A549 (cell line): ENCODE measurements at places on chromosomes 1 and 21. TPM values are rescaled to one million over a fixed set of nuclear protein-coding genes. Genes with fewer than 3 reads are reported as not detected.

CDK18 gene
- 1.4 to 2.3 TPM (median 2.0 TPM) in 3 replicates for polyA plus RNA-seq

GRCh38 chr21:35156293-35157278 lies 107.5 kb upstream of the RUNX1 start:
- DNase-seq, result peak; percentile 12

GRCh38 chr1:19605967-19606366 lies 38.1 kb upstream of the NBL1 start:
- no peak for DNase-seq

KCNN3 gene
- 0.01 to 0.04 TPM in 2 of 3 replicates, not detected in the other for polyA plus RNA-seq

DNA sequence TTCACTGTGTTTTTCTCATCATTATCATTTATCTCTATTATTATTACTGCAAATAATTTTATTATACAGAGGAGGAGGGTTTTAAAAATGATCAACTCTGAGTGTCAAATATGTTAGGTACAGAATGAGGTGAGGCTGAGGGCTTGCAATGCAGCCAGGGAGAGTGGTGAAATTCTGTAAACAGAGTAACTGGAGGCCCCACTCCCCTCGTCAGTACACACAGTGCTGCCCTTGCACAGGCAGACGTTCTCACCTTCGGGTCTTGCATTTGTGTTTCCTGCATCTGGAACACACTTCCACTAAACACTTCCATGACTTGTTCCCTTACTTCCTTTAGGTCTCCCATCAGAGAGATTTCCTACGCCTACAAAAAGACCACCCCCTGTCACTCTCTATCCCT lies 24.3 kb upstream of the COA6 start:
- DNase-seq, result no peak

DNA sequence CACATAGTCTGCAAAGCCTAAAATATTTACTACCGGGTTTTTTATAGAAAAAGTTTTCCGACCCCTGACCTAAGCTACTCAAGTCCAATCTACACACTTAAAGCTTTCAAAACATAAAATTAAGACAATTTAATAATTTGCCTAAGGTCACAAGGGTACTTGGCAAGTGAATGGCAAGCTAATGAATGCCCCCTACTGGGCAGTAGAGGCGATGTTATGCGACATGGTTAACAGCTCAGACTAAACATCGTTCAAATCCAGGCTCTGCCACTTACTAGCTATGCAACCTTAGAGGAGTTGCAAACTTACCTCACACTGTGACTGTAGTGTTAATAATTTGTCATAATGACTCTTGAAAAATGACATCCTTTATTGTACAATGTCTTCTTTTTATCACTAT lies 317.2 kb upstream of the NFIA start:
- no peak for DNase-seq

DNA sequence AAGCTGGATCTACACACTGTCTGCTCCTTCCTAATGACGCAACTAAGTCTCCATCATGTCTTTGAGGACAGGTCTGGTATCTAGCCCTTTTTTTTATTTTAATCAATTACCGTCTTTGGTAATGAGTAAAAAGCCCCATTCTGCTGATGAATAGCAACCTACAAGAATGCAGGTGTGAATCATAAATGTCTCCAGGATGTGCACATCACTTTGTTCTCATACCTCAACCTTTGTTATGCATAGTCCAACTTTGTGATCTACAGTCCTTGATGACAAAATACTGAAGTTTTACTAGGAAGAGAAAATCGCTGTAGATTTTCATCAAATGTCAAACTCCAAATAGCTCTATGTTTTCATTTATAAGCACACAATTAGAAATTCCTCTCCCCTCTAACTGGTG lies 39.3 kb downstream of the PLPPR5 start:
- no peak for DNase-seq

BGLAP gene
- 0.23 to 0.30 TPM in 2 of 3 replicates, not detected in the other for polyA plus RNA-seq

S100B gene
- not detected in 3 replicates for polyA plus RNA-seq

- no peak for DNase-seq
These were observed 54.7 kb downstream of the UMODL1 start for GRCh38 chr21:42125571-42126544.

GRCh38 chr1:107895403-107896191 lies 69.4 kb downstream of the VAV3 start:
- DNase-seq, result no peak

GRCh38 chr1:162179121-162179520 lies 109.6 kb downstream of the NOS1AP start:
- no peak for DNase-seq
